ENCODE measurements at places on chromosomes 5 and 9. TPM values are rescaled to one million over a fixed set of nuclear protein-coding genes. Genes with fewer than 3 reads are reported as not detected.

FREM1 gene
- total RNA-seq = 35.4 TPM

GAPVD1 gene
- 80.9 TPM for total RNA-seq

GRCh38 chr9:95947118-95947517 lies 71.6 kb downstream of the ERCC6L2 start:
- no peak for DNase-seq

- DNase-seq = no peak
Observed at GRCh38 chr9:12095931-12096330, 597.3 kb upstream of the TYRP1 start.

- DNase-seq = no peak
Observed at GRCh38 chr5:119331566-119332095, 24.2 kb upstream of the TNFAIP8 start.
